B cell (primary cell): ENCODE measurements at places on chromosomes 6 and 20. TPM values are rescaled to one million over a fixed set of nuclear protein-coding genes. Genes with fewer than 3 reads are reported as not detected.

- DNase-seq: no peak
These were observed 370.9 kb upstream of the SOX4 start for GRCh38 chr6:21222656-21223055.

Gene R3HDML
- not detected in 2 replicates for total RNA-seq

- DNase-seq: no peak
These were observed 636 bp downstream of the SUPT3H start for GRCh38 chr6:45377043-45377553.

- no peak for DNase-seq
These were observed 396.2 kb downstream of the UTRN start for GRCh38 chr6:144681334-144681733.

DNA sequence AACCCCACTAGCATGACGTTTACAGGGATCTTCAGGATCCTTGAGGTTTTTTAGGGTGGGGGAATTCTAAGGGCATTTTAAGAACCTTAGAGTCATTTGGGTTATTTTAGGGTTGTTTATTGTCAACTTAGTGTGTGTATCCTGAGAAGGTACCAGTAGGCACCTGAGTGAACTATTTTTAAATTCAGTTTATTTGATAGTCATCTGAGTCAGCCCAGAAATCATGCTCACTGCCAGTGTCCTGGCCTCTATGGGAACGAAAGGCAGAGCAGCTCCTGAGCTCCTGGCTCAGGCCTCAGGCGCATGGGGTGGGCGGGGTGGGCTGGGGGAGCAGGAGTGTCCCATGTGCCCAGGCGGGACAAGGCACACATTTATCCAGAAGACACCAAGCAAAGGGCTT is 52.0 kb downstream of the PRND start:
- no peak for DNase-seq

Gene FAM83B
- total RNA-seq: not detected in 2 replicates

DNA sequence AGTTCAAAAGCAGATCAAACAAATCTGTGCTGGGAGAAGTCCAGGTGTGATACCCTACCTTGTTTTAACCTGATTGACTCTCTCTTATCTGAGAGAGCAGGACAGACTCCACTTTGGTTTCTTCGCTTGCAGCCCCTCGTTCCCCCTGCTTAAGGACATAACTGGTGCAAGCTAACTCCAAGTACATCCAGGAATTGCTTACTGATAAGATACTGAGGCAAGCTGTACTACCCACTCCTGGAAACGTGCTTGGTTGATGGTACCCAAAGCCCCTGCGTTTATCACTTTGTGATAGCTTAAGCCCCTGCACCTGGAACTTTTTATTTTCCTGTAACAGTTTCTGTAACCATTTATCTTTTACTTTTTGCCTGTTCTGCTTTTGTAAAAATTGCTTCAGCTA is 157.0 kb upstream of the OLIG3 start:
- no peak for DNase-seq

- no peak for DNase-seq
These were observed 39.7 kb downstream of the TRMT11 start for GRCh38 chr6:126026001-126026400.

GRCh38 chr6:67141005-67141404 is 1434.0 kb upstream of the EYS start:
- DNase-seq: no peak

- DNase-seq: no peak
These were observed 149.2 kb upstream of the SHLD1 start for GRCh38 chr20:5600982-5601381.

- no peak for DNase-seq
These were observed 988.7 kb downstream of the KIF16B start for GRCh38 chr20:15584507-15584906.

DNA sequence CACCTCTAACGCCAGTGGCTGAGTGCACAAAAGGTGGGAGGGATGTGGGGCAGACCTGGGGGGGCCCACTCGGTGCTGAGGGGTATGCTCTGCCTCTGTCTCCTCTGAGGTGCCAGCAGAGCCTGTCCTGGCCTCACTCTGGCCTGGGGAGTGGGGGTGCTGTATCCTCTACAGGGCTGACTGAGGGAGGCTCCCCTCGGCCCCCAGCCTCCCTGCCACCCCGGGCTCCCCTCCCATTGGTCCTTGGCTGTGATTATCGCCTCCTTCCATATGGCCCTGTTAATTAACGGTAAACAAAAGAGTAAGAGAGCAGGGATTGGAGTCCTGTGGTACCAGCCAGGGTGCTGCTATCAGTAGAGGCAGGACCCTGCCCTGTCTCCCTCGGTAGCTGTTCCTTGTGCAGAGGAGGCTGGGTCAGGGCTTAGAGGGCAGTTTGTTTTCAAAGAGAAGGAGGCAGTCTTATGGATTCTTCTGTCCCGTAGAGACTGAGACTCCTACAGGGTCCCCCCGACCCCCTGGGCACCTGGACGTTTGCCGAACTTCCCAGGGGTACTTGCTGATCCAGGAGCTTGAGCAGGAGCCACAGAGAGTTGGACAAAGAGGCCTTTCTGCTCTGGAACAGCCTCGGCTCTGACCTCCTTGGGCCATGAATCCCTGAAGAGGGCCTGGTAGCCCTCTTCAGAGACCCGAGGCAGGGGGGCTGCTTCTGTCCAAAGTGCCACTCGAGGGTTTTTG is 1.8 kb downstream of the MYT1 start:
- DNase-seq: no peak

DNA sequence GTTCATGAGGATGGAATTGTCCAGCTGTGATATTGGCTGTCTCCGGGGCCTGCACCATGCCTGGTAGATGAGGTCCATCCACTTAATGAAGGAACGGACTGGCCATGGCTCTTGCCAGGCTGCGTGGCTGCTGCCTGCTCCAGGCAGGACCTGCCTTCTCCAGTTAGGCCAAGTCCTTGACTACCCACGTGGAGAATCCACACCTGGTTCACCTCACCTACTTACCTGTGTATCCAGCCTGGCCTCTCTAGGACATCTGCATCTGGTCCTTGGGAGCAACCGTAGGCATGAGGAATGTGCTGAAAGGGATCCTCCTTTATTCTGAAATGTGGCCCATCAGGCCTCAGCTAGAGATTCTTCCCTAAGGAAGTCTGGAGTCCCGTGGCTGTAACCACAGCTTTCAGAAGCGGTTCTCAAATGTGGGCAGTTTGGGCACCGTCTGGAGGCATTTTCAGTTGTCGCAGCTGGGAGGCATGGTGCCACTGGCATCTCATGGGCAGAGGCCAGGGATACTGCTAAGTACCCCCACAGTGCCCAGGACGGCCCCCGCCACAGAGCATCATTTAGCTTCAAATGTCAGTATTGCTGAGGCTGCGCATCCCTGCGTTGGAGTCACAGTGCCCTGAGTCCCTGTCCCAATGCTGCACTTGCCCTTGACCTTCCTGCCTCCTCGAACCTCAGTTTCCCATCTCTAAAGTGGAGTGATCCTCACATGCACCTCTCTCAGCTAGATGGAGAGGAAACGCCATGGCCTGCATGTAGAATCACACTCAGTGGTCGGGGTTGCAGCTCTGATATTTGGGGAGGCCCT is 67.5 kb downstream of the PHACTR3 start:
- DNase-seq: no peak

- DNase-seq: no peak
These were observed 11.0 kb upstream of the HDGFL1 start for GRCh38 chr6:22558288-22558882.

DNA sequence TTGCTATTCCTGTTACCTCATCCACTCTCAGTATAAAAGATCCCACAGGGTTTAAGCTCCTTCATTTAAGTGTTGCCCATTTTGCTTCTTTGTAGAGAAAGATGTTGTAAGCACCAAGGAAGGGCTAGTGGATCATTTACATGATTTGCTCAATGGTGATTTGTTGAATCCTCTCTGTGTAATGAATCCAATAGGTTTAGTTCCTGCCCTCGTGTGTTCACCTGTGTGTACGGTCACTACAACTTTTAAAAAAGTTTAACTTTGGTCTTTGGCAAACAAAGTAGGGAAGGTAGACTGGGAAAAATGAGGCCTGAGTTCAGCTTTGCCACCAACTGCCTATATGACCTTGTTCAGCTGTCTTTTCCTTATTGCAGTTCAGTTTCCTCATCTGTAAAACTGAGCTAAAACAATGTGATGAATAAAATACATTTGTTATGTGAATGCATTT is 51.5 kb downstream of the DHX35 start:
- no peak for DNase-seq

DNA sequence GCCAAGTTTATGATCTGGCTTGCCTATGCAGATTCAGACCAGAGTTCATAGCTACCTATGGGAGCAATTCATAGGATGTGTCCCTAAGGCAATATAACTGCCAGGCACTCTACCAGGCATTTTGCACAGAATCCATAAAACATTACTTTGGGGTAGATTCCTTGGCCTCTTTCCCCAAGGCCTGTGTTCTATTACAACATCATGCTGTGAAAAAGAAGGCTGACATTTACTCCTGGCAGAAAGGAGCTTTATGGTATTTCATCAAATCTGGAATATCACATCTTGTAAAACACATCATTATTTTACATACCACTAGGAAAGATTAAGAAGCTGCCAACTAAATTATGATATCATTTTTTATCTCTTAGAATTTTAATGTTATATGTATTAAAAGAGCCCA is 287.0 kb upstream of the MARCKS start:
- DNase-seq: no peak

DNA sequence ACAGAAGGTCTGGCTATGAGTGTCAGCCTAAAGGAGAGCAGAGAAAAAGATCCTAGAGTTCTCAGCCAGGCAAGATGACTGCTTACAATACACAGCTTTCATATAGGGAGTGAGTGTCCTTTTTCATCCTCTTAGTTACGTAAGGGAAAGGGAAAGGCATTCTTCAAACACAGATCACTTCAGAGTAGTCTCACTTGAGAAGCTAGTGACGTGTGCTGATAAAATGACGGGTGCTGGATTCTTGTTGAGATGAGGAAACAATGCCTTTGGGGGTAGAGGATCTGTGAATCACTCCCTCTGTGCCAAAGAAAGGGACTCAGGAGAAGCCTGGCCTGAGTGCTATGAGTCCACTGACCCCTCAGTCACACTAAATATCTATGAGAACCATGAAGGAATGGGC is 117.3 kb downstream of the QRSL1 start:
- no peak for DNase-seq

GRCh38 chr6:16522937-16523336 is 238.3 kb downstream of the ATXN1 start:
- DNase-seq: no peak
